EL (cell line): ENCODE measurements at places on chromosomes 4 and X.

DNA sequence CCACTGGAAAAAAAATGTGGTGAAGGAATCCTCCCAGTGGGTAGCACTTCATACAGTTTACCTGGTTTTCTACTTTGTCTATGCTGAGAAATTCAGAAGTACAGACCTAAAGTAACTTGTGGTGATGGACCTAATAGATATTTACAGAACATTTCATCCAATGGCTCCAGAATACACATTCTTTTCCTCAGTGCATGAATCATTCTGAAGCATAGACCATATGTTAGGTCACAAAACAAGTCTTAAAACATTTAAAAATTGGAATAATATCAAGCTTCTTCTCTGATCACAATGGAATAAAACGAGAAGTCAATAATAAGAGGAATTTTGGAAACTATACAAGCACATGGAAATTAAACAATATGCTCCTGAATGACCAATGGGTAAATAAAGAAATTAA is 450.1 kb upstream of the INTU start:
- DNase-seq, result no peak

DNA sequence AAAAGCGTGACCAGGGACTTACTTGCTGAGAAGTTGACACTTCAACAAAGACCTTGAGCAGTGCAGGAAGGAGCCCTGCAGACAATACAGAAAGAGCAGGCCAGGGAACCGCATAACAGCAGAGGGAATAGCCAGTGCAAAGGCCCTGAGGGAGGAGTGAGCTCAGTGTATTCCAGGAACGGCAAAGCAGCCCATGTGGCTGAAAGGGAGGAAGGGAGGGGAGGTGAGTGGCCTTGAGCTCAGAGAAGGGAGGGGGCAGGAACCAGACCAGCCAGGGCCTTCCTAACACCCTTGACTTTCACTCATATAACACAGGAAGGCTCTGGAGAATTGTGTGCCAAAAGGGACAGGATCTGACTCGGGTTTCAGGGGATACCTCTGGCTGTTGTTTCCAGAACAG is 112.2 kb downstream of the BCOR start:
- DNase-seq, result no peak

DNA sequence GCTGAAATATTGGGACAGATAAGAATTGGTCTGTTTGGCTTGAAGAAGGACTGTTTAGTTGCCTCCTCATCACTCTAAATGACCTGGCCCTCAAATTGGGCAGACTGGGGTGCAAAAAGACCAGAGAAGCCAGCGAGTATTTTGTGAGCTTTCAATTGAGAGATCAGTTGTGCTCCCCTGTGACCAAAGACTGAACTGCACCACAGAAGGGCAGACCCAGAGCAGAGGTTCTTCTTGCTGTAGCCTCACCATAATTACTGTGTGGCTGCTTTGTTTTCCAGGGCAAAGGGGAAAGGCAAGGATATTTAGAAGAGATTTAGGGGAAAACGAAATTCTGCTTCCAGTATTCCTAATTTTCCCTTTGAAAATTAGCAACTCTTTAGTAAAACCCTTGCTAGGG is 104.0 kb upstream of the MBNL3 start:
- DNase-seq, result no peak

- no peak for DNase-seq
Observed at GRCh38 chr4:149985981-149986380, 92.3 kb upstream of the DCLK2 start.

- DNase-seq, result peak; percentile 43
Observed at GRCh38 chr4:38860788-38861424, 4.3 kb upstream of the TLR6 start.

GRCh38 chrX:25049357-25049756 is 33.6 kb upstream of the ARX start:
- no peak for DNase-seq
